ENCODE measurements at places on chromosomes 12 and 14.

DNA sequence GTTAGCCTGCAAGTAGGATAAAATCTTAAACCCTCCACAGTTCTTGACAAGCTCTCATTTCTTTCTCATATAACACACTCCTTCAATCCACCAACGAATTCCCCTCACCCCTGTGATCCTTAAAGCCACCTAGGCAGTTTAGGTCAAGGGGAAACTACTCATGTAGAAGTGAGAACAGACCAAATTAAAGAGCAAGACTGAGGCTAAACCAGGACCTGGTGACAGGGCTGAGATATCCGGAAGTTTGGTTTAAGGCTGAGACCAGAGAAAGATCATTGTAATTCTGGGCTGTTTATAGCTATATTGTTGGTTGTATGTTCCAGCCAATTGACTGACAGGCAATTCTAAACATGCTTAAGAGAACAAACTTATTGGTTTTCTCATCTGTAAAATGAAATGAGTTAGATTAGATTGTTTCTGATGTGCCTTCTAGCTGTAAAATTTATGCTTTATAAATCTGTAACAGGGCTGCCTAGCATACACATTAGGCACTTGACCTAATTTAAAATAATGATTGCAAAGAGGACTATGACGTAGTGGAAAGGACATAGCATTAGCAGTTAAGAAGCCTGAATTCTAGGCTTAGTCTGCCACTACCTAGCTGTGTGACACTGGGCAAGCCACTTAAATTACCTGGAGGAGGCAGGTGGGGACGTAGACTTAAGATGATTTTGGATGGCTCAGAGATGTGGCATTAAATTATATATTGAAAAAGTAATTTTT lies 53.9 kb upstream of the PTGR2 start:
- DNase-seq: no peak

DNA sequence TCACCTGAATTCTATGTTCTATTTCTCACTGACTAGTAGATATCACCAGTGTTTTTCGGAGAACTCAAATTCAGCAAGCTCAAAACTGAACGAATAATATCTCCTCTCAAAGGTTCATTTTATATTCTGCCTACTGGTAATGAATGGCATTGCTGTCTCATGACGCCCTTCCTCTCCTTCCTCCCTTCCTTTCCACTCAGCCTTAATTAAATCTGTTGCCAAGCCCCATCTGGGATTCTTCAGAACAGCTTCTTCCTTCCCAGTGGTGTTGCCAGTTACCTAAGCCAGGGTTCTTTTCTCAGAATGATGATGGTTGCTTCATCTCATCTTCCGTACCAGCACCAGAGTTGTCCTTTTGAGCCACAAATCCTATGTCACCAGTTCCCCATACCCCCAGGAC lies 143.2 kb downstream of the SYNE2 start:
- DNase-seq: no peak

- DNase-seq: no peak
Measured at GRCh38 chr14:91606851-91607250, 96.7 kb upstream of the PPP4R3A start.

DNA sequence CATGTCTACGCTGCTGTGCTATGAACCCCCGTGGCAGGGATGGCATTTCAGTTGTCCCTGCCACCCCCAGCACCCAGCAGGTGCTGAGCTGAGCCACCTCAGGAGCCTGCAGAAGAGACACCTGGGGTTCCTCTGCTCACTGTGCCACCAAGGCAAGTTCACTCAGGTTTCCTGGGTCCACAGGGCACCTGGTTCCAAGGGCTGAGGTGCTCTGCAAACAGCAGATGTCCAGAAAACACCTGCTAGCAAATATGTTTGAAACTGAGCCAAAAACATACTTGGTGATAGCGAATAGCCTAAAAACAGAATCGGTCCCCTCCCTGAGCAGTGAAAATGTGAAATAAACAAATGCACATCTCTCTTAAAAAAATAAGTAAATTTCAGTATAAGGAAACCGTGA lies 35.6 kb upstream of the GPR68 start:
- DNase-seq: no peak

DNA sequence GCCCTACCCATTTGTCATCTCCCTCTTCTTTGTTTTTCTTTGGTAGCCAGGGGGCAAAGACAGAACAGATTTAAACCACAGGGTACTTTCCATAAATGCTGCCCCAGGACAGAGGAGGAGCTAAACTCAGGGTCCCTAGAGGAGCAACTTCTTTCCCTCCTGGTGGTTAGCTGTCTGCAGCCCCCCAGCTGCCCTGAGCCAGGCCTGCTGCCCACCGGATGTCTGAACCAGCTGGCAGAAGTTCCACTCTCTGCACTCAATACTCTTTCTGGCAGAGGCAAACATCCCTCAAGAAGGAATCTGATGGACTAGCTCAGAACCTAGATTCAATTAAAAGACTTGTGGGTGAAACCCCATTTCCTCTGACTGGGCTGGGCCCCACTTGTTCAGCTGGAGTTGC lies 10.7 kb downstream of the VDR start:
- DNase-seq: no peak

- no peak for DNase-seq
Measured at GRCh38 chr12:93127582-93128331, 198.7 kb upstream of the EEA1 start.

DNA sequence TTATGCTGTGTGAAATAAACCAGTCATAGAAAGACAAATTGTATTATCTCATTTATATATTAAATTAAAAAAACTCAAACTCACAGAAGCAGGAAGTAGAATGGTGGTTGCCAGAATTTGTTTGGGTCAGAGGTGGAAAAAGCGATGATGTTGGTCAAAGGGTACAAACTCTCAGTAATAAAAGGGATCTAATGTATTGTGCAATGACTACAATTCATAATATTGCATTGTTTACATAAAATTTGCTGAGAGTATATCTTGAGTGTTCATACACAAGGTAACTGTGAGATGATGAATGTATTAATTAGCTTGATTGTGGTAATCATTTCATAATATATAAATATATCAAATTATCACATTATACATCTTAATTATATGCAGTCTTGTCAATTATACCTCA lies 56.7 kb downstream of the FOXG1 start:
- no peak for DNase-seq

- DNase-seq: no peak
Measured at GRCh38 chr14:55739967-55740648, 160.1 kb downstream of the KTN1 start.

DNA sequence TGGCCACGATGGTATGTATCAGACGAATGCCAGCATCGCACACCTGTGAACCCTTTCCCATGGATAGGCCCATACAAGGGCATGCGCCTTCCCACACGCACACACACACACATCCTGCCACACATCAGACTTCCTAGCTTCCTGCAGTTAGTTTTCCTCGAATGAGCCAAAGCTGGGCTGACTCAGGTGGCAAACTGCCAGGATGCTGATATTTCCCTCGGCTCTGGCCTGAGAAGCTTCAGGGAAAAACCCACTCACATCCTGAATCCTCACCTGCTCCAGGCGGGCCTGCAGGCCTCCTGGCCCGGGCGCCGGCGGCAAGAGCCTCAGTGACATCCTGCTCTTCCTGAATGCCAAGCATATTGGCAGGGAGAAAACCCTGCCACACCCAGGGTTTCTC lies 22.4 kb downstream of the CALM1 start:
- DNase-seq: no peak

DNA sequence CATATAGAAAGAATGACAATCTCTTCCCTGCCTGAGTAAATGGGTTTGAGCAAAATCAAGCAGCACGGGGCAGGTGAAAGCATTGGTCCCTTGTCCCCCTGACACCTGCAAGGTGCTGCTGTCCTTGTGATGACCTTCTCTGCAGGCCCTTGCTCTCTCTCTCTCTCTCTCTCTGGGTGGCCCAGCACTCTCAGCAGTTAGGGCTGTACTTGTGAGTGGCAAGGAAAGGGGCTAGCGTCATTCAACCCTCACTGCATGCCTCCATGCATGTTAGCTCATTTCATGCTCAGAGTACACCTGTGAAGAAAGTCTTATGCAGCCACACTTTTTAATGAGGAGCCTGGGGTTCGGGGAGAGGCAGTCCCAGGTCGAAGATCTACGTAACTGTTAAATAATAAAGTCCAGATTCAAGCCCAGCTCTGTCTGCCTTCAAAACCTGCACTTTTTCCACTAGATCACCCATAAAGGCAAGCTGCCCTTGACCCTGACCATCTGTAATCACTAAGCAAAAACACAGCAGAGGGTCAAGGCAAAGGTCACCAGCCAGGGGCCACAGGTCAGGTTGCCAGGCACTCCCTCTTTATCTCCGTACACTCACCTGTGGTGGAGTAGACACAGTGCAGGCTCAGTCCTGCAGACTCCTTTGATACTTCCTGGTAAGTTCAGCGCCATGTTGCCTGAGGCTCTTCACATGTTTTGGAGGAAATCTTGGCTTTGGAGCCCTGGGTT lies 44.9 kb upstream of the CLMN start:
- no peak for DNase-seq

DNA sequence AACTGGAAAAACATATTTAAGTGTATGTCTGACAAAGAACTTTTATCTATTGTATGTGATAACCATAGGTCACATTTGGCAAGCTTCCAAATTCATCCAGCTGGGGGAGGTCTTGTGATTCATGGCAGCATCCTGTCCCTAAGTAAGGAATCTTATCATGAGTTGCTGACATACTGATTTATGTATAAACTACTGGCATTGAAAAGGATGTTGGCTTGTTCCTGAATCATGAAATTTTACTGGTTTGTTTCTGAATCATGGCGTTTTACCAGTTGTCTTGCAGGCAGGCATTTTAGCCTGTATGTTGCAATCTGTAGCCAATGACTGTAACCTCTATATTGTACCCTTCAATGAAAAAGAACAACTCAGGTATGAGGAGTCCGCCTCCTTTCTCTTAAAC lies 244.8 kb downstream of the IPO8 start:
- no peak for DNase-seq

DNA sequence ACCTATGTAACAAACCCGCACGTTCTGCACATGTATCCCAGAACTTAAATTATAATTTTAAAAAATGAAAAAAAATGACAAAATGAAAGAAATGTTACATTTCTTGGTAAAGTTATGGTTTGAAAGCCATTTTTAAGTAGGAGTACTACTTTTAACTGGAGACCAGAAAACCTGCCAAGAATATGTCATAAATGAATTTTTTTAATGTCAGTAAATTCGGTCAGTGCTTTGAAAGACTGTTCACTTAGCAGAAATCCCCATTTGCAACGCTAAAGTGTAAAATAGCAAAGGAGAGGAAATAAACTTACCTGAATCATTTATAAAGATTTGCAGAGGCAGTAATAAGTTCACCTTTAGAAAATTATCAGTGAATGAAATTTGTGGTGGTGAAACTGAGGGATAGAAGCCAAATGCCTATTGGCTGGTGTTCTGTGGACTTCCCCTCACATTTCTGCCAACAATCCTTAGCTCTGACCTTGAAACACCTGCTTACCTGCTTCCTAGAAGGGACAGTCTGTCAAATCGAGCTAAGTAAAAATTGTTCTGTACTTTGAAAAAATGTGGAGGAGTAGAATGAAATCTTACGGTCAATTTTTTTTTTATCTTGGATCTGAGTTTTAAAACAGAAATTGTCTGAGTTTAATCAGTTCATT lies 714.2 kb downstream of the SLC6A15 start:
- DNase-seq: no peak

GRCh38 chr12:5806371-5807089 lies 138.5 kb downstream of the ANO2 start:
- DNase-seq: no peak

DNA sequence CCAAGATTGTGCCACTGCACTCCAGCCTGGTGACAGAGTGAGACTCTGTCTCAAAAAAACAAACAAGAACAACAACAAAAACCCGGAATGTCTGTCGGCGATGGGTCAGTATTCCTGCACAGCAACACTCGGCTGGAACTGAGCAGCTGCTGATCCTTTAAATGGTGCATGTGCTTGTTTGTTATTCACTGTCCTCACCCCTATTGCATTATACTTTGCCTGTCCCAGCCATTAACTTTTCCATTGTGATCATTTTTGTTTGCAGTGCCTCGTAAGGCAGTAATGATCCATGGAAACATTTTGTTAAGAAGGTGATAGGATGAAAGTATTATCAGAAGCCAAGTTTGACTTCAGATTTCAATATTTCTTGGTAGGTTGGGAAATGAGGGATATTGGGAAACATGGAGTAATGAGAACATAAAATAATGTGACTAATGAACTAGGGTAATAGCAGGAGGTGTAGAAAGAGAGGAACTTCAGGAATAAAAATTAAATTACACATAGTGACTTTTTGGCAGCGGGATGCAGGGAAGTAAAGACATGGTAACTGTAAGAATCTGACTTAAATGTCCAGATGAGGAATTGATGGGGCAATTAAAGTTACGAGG lies 6.1 kb downstream of the ACSS3 start:
- DNase-seq: no peak

- DNase-seq: no peak
Measured at GRCh38 chr12:26239852-26240815, 44.8 kb downstream of the SSPN start.

GRCh38 chr14:85293612-85294234 lies 236.2 kb upstream of the FLRT2 start:
- DNase-seq: no peak

DNA sequence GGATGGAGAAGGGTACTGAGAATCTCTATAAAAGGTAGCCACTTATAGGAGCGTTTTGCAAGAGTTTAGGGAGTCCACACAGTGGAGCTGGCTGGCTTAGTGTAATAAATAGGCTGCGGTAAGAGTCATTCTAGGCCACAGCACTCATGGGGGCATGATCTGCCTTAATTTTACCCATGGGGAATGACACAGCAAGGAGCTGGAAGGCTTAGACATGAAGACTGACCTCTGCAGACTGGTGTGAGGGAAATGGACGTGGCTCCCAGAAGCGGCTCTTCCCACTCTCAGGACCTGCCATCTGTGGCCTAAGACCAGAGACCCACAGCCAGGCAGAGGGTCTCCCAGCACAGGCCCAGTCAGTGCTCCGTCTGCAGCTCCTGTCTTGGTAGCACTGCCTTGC lies 173.3 kb downstream of the PPM1H start:
- no peak for DNase-seq

DNA sequence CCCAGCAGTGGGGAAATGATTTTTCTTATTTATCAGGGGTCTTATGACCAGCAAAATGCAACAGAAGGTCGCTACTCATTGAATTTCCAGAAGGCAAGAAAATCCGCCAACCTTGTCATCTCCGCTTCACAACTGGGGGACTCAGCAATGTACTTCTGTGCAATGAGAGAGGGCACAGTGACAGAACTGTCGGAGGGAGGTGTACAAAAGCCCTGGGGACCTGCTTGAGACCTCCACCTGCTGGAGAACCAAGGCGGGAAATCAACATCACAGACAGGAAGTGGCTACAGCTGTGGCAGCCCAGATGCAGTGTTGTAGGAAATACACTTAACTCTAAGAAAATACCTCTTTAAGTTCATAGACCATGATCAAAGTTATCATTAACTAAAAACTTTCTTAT lies 250.9 kb upstream of the OR4E1 start:
- peak; percentile 24 for DNase-seq

DNA sequence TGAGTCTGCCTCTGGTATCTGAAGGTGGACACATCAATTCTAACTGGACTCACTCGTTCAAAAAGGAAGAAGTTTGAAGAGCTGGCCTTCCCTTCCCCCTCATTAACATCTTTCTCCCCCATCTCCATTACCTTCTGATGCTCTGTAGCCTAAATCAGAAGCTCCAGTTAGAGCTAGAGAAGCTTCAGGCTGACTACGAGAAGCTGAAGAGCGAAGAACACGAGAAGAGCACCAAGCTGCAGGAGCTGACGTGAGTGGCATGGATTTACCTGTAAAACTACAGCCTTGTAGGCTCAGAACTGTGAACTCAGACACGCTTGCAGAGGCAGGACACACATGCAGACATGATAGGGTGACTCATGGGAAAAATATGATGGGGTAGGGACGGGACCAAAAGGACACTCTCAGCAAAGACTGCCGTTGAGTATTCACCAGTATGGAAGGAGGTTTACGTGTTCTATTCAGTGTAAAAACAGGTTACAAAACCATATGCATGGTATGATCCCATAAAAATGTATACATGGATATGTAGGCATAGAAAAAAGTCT lies 14.3 kb upstream of the PIP4K2C start:
- DNase-seq: no peak

Measured in stimulated activated CD8-positive, alpha-beta memory T cell treated with anti-CD3 and anti-CD28 coated beads, Interleukin-15, amount 100 ng/mL, for 1 hour (primary cell).